Right atrium auricular region (tissue), 2 donors: ENCODE measurements at places on chromosomes 16 and 17.

DNA sequence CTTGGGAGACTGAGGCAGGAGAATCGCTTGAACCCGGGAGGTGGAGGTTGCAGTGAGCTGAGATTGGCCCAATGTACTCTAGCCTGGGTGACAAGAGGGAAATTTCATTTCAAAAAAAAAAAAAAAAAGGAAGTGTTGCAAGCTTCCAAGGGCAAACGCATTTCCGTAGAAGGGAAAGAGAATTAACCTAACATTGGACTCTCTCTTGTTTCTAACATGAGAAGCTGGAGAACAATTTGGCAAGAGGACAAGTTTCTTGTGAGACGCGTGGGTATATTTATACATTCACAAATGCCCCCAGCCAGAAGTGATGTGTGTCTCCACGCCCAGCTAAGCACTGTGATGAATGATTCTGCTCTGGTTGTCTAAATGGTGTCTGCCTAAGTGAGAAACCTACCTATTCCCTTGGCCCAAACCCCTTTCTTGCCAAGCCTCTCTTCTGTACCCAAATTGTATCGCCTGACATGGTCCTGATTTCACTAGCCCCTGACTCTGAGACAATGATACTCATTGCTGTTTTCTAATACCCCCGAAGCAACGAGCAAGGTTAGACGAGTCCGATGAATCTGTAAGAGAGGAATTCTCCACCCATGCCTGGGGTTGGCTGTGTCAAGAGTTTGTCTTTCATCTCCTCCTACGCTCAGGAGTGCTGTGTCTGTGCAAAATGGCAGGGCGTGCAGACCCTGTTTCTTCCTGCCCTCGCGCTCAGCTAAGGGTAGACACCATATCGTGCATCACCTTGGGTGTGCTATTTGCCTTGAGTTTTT, 14.2 kb upstream of the ST6GALNAC2 start:
- DNase-seq: no peak

DNA sequence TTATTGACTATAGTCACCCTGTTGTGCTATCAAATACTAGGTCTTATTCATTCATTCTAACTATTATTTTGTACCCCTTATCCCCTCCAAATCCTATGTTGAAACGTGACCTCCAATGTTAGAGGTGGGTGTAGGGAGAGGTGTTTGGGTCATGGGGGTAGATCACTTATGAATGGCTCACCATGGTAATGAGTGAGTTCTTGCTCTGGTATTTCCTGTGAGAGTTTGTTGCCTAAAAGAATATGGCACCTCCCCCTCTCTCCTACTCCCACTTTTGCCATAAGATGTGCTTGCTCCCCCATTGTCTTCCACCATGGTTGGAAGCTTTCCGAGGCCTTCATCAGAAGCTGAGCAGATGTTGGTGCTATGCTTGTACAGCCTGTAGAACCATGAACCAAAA, 59.3 kb upstream of the BRD7 start:
- DNase-seq: no peak

- DNase-seq: no peak
These were observed 159.8 kb downstream of the RPTOR start for GRCh38 chr17:80704381-80704819.

DNA sequence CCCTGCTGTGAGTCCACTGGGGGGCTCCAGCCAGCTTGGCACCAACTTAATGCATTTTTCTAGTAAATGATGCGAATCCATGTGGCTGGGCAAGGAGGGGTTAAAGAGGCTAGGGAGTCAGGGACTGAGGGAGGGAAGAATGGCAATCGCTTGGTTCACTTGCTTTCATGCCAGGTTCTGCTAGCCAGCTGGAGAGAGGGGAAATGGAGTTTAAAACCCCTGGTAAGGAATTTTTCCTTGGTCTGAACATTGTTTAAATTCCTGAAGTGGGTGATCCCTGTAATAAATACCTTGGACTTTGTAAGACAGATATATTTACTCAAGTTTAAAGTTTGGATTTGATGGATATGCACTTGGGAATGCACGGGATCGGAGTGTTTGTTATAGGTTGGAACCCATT, 22.8 kb downstream of the ANKFN1 start:
- DNase-seq: no peak

DNA sequence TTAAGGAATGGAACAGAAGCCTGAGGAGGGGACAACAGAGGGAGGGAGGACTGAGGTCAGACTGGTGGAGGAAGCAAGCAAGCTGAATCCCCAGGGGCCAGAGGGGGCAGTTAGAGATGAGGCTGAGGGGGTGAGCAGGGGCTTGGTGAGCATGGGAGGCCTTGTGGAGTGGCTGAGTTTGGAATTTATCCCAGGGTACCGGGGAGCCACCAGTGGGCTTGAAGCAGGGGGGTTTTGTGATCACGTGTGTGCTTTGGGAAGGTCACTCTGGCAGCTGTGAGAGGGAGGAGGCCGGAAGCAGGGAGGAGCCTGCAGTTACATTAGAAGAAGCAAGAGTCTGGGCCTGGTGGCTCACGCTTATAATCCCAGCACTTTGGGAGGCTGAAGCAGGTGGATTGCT, 9.8 kb upstream of the CTCF start:
- no peak for DNase-seq

DNA sequence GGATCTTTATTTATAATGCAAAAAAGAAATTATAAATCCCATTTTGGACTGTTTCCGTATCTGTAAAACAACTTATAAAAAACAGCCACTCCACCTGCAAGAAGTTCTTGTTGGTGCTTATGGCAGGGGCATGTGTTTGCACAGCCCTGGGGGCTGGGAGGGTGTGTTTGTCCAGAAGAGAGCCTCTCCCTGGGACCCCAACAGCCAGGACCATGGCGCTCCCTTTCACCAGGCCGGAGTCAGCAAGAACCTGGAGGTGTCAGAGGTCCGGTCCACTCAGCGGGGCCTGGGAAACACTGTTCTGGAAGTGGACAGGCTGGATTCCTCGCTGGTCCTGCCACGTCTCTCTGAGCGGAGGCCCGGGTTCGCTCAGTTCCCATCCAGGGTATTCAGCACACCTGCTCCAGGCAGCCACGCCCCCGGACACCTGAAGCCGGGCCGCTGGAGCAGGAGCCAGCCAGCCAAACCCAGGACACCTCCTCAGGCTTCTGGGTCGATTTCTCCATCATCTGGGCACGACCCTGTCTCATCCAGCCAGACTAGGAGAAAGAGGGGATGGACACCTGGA, 18.9 kb upstream of the GINS2 start:
- no peak for DNase-seq

DNA sequence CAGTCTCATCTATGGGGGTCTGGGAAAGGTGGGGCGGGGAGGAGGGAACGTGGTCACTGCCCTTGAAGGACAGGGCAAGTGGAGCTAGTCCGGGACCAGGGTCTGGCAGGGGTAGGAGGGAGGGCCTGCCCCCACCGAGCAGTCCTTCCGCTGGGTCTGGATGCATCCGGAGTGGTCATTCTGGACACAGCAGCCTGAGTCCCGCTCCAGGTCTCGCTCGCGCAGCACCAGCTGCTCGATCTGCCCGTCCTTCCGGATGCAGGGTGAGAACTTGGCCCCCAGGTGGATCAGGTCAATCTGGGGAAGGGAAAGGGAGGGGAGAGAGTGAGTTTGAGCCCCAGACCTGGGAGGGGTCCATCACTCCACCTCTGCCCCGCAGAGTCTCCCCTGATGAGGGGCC, 6.8 kb downstream of the AANAT start:
- no peak for DNase-seq

DNA sequence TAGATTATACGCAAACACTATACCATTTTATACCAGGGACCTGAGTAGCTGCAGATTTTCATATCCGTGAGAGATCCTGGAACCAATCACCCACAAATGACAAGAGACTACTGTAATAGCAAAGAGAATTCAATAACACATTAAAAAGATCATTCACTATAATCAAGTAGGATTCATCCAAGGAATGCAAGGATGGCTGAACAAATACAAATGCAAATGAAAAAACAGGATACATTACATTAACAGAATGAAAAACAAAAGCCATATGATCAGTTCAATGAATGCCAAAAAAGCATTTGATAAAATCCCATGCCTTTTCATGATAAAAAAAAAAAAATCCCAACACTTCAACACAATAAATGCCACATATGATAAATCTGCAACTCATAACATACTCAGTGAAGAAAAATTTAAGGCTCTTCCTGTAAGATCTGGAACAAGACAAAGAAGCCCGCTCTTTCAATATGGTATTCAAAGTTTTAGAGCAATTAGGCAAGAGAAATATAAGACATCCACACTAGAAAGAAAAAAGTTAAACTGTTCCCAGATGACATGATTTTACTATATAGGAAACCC, 29.0 kb downstream of the N4BP1 start:
- DNase-seq: no peak

DNA sequence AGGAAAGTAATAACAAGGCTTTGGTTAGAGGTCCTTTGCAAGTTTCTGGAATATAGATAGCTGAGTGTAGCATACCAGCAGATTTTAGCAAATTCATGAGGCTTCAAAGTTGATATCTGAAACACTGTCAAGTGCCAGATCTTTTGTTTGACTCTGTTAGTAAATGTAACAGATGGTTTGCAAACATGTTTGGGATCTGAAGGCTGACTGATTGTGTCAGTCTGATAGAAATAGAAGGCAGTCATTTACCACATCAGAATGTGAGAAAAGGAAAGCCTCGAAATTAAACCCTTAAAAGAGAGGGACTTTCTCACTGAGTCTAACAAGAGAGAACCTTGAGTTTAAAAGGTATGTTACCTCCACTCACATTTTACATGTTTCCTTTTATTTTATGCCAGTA, 371.5 kb downstream of the KIF2B start:
- no peak for DNase-seq

- DNase-seq: no peak
These were observed 10.6 kb downstream of the CA10 start for GRCh38 chr17:52147872-52148271.

DNA sequence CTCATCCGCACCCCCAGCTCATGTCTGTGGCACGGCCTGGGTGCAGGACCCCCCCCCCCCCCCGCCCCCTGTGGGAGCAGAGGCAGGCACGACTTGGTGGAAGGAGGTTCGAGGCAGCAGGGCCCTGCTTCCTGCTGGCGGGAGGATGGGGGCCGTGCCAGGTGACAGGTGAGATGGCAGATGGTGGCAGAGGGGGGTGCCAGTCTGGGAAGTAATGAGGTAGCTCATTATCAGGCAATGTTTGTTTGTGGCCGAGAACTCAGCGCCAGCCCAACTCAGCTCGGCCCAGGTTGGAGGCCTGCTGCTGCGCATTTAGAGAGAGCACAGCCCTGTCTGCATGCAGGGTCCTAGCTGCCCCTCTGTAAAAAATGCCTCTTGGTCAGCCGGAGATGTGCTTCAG, 40.1 kb upstream of the JPH3 start:
- no peak for DNase-seq

GRCh38 chr17:12990041-12990808, 27.6 kb downstream of the ELAC2 start:
- DNase-seq: no peak

- no peak for DNase-seq
These were observed 7.9 kb downstream of the DYNLL2 start for GRCh38 chr17:58091024-58091567.

GRCh38 chr17:53135969-53136368, 686.8 kb upstream of the KIF2B start:
- no peak for DNase-seq

GRCh38 chr17:55691666-55692065, 31.0 kb downstream of the TMEM100 start:
- no peak for DNase-seq

DNA sequence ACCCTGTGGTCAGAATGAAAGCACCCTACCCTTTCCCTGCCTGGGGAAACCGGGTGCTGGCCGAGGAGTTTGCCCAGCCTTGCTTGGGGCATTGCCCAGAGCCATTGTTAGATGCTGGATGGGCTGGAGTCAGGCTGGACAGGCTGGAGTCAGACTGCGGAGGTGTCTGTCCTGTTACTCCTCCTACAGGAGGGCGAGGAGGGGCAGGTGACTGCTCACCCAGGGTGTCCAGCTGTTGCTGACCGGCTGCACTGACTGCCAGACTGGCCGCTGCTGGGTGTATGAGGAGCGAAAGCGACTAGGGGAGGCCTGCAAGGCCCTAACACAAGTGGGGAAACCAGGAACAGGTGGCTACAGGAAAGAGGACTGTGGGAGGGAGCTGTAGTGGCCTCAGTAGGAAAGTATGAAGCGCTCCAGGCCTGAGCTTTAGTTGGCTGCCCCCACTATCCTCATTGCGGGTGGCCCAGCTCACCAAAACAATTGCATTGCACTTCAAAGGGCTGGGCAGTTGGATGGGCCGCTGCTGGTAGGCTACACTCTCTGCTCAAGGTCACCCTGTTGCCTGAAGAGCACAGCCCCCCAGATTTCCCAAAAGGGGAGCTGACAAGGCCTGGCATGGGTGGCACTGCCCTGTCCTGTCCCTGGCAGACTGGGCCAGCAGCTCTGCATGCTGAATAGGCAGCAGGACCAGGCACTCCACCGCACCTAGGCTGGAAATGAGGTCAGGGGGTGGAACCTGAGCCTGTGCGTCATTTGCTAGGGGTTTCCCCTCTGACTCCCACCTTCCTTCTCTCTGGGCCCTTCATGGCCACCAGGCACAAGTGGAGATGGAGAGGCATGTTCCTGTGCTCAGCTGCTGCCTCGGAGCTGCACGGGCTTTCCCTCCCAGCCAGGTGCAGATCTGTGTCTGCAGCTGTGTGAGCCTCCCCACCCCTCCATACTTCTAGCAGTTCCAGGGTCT, 18.4 kb downstream of the LDHD start:
- no peak for DNase-seq

GRCh38 chr16:27558434-27558833, 8.5 kb downstream of the KATNIP start:
- DNase-seq: no peak

DNA sequence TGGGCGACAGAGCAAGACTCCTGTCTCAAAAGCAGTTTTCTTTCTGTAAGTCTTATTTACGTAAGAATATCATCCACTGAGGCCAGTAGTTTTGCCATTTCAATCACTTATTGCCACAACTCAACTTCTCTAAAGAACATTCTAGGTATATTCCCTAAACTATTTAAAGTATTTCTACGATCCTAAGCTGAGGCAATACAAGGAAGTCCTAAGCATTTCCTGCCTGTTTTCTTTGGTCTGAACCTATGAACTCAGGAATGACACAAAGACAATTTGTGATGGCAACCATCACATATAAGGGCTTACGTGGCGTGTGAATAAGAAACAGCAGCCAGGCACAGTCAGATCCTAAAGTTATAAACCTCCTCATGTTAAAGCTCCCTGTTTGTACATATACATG, 14.2 kb downstream of the USP36 start:
- no peak for DNase-seq

DNA sequence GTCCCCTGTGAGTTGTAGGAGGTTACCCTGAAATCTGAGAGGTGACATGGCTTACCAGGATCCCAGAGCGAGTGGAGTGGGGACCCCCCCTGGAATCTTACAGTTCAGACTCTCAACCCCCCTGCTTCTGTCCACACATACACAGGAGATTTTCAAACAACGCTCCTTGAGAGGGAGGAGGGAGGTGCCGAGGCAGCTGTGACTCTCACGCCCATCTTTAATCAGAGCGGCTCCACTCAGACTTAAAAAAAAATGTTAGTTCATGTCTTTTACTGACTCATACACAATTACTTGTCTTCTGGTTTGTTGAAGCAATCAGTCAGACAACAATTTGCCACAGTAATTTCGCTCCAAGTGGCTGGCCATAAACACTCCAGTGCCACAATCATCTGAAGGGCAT, 15.4 kb upstream of the TMEM220 start:
- no peak for DNase-seq

- DNase-seq: no peak
These were observed 1.5 kb downstream of the CD68 start for GRCh38 chr17:7580604-7581575.
